IMR-90 (cell line): ENCODE measurements at places on chromosomes 13 and 19. TPM values are rescaled to one million over a fixed set of nuclear protein-coding genes. Genes with fewer than 3 reads are reported as not detected.
A peak's percentile ranks its signal among the peaks of the same experiment; 100 is the strongest.

DNA sequence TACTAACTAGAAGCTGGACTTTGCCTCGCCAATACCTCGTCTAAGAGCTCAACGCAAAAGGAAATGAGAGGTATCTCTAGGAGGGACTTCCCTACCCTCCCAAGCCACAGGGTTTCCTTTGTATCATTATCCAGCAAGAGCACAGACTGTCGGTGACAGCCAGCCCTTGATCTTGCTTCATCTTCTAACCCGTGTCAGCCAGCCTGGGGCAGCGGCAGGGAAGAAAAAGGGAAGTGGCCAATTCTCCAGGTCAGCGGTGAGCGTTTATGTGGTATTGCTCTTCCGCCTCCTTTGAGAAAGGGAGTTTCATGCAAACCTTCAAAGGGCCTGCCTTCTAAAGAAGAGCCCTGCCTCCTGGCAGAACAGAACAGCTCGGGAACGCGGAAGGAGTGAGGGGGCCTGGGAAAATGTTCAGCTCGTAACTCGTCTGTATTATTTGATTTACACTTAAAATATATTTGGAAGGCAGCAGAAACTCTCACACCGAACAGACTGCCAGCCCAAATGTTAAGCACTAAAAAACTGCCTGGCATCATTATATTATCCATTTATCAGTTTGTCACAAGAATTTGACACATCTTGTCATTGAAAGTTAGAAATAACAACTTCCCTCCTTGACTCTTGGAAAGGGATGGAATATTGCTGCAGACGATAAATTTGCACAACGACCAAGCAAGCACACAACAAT, 41.8 kb downstream of the EFNB2 start:
- no peak for DNase-seq

GRCh38 chr13:111893071-111893606, 173.8 kb upstream of the SOX1 start:
- DNase-seq = no peak

SELENOV gene
- total RNA-seq = not detected in 2 replicates

C1QTNF9 gene
- total RNA-seq = under 0.01 and 0.18 TPM in 2 replicates

RETN gene
- not detected in 2 replicates for total RNA-seq

GRCh38 chr19:35560271-35560670, 3.2 kb downstream of the ATP4A start:
- no peak for DNase-seq

- DNase-seq = no peak
Measured at GRCh38 chr13:51626749-51627148, 42.5 kb downstream of the WDFY2 start.

DNA sequence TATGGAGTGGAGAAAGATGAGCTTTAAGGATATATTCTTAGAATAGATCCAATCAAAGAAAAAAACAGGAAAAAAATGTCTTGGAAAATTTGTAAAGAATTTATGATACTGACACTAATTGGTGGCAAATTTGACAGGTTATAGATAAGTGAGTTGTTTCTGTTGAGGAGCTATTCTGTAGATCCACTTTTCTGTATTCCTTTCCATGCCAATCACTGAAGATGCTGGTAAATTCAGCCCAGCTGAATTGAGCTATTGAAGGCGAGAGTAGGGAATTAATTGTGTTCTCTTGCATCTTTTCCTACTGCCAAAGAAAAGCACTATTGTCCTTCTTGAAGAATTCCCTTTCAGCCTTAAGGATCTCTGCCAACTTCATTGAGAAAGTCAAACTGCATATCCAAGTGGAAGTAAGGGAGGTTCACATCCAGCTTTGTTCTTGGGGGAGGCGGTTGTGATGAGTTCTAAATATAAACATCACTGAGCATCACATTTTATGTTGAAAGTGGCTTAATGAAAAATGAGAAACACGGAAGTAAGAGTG, 113.1 kb downstream of the PCDH9 start:
- DNase-seq = no peak

- DNase-seq = no peak
Measured at GRCh38 chr13:109159650-109160309, 530.4 kb downstream of the MYO16 start.

DNA sequence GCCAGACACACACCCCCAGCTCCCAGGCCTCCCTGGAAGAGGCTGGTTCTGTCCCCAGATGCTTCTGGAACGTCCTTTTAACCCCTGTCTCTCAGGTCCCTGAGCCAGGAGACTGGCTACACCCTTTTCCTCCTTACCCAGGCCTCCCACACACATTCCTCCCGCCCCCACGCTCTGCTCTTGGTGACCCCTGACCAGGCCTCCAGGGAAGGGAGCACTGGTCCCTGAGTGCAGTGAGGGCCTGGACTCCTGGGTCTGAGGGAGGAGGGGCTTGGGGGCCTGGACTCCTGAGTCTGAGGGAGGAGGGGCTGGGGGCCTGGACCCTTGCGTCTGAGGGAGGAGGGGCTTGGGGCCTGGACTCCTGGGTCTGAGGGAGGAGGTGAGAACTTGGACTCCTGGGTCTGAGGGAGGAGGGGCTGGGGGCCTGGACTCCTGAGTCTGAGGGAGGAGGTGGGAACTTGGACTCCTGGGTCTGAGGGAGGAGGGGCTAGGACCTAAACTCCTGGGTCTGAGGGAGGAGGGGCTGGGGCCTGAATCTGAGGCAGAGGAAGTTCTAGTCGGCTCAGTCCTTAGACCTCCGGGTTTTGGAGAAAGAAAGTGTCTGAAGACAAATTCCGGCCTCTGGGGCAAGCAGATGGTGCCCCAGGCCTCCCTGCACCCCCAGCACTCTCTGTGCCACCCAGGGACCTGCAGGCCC, 527 bp downstream of the KLK6 start:
- no peak for DNase-seq

DNA sequence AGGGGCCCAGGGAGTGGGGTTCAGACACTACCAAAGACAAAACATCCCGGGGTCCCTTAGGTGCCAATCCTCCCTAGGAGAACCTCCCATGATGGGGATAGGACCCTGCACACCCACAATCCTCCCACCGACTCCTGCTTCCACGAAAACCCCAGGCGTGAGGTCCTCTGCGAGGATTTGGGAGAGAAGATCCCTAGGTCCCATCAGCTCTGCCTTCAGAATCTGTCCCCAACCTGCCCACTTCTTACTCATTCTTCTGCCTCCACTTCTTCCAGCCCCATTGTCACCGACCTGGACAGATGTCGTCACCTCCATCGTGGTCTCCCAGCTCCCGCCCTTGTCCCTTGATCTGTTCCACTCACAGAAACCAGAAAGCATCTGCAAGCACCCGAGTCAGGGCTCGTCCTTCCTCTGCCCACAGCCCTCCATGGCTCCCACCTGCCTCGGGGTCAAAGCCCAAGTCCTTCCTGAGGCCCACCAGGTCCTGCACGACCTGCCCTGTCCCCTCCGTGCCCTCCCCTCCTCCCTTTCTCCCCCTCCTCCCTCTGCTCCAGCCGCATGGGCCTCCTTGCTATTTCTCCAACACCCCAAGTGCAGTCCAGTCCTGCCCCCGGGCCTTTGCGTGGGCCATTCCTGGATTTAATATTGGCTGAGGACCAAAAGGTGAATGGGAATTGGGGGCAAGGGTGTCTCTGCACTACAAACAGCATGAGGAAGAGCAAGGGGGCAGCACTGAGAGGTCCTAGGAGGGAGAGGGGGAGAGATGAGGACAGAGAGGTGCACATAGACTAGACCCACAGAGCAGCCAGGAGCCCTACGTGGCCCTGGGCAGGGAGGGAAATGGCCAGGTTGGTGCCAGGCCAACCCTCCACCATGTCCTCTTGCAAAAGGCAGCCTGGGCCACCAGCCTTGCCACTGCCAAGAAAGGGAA, 51.3 kb downstream of the PTPRS start:
- no peak for DNase-seq

- DNase-seq = peak; percentile 9
Measured at GRCh38 chr13:91546900-91547299, 148.5 kb downstream of the GPC5 start.

DNA sequence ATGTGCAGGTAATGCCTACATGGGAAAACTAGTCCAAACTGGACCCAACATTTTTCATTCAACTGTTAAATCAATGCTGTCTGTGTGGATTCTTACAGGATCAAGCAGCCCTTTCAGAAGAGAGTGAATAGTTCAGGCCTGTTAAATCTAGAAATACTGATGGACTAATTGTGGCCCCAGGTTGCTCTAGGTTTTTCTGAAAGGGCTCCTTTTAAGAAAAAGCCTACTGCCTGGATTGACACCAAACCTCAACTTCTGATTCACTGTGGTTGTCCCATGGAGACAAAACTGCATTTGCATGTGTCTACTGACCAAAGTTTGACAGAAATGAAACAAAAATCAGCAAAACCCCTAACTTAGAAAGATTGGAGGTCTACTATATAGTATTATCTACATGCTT, 437.0 kb downstream of the KLF12 start:
- DNase-seq = no peak

NDUFB7 gene
- 337 and 436 TPM in 2 replicates for total RNA-seq

DNA sequence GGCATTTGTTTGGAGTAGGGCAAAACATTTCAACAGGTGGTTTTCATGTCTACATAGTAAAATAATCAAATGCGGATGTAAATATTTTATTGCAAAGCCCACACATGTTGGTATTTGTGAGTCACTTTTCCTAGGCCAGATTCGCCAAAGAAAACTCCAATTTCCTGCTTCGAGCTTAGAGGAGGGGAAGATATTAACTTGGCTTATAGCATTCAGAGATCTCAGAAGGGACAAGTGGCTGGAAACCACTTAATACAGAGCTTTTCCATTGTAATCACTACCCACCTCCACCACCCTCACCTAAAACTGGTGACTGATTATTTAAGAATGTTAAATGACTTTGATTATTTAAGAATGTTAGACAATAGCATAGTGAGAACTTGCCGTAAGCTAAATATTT, 530.6 kb upstream of the SPRY2 start:
- DNase-seq = no peak

- no peak for DNase-seq
Measured at GRCh38 chr13:72567566-72567965, 159.9 kb downstream of the MZT1 start.

GRCh38 chr13:113045251-113046127, 60.1 kb upstream of the F7 start:
- DNase-seq = no peak
